ENCODE measurements at places on chromosomes 3 and 15.

GRCh38 chr3:149736175-149736952 lies 15.9 kb downstream of the COMMD2 start:
- DNase-seq = no peak

- DNase-seq = no peak
Observed at GRCh38 chr3:114659109-114660061, 365.6 kb downstream of the TIGIT start.

- DNase-seq = no peak
Observed at GRCh38 chr3:128341659-128342395, 124.9 kb downstream of the DNAJB8 start.

GRCh38 chr15:65981837-65982626 lies 112.7 kb downstream of the RAB11A start:
- peak; percentile 56 for DNase-seq
